ENCODE measurements at places on chromosomes 12 and 14.

DNA sequence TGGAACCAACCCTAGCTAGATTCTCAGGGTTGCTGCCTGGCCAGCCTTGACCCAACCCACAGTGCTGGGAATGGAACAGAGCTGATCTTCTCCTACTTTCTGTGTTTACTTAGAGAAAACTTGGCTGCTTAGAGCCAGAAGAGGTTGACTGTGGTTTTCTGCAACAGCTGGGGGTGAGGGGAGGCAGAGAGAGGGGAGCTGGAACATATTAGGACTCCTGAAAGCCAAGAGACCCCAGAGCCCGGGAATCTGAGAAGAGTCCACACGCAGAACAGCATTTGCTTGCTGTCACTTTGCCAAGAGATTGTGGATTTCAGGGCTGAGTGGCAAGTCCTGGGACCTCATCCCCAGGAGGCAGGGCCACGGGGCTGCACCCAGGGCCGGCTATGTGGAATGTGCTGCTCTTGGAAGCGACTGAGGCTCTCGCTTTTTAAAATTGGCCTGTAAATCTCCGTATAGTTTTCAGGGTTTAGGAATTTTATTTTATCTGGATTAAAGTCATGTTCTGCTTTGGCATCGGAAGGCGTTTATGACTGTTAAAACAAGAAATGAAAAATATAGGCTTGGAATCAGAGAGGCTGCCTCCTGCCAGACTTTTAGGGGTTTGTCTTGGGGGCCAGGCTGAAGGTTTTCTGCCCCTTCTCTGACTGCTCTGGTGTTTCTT lies 22.3 kb upstream of the MED13L start:
- no peak for DNase-seq

GRCh38 chr14:68840454-68840853 lies 47.6 kb upstream of the ZFP36L1 start:
- DNase-seq = no peak

DNA sequence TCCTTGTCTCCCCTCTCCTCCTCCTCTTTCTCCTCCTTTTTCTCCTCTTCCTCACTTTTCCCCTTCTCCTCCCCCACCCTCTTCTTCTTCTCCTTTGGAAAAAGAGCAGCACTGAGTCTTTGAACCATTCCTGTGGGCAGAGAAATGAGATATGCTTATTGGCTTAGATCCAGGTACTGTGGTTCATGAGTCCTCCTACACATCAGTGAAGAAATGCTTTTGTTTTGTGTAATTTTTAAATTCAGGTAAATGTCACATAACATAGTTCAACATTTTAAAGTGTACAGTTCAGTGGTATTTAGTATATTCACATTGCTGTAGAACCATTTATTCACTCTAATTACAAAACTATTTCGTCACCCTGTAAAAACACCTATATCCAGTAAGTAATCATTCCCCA lies 402.1 kb downstream of the AACS start:
- DNase-seq = no peak

DNA sequence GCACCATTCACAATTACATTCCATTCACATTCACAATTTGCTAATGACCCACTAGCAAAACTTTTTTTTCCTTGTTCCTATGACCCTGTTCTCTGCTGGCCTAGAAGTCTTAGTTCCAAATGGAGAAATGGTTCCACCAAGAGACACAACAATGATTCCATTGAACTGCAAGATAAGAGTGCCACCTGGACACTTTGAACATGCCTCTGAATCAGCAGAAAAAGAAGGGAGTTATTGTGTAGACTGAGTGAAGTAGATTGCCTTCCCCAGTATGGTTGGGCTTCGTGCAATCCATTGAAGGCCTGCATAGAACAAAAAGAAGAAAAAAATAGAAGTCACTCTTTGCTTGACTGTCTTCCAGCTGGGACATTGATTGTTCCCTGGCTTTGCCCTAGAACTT lies 133.8 kb upstream of the PMCH start:
- DNase-seq = no peak

GRCh38 chr12:14281539-14281938 lies 83.9 kb upstream of the ATF7IP start:
- no peak for DNase-seq

DNA sequence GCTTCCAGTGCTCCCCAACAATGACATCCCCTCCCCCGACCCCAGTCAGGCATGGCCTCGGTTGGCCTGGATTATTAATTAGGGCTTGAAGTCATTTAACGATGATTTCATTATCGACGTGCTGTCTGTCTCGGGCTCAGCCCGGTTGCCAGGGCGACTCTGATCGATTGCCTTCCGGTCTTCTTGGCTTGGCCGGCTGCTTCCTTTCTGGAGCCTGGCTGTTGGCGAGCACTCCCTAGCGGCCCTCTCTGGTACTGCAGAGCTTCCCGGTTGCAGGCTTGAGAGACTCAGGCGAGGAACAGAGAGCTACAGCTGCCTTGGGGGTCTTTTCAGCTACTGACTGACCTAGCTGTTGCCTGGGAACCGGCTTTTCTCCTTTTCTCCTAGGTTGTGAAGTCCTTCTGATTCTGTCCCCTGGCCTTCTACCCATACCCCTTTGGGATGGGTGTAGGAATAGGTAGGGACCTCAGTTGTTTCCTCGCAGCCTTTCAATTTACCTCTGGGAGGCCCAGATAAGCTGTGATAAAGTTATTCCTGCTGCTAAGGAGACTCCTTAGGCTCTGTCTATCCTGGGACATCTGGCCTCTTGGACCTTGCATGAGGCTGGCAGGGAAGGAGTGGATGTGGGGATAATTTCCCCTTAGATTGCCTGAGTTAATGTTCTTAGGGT lies 5.5 kb upstream of the CISTR start:
- DNase-seq = peak; percentile 89

DNA sequence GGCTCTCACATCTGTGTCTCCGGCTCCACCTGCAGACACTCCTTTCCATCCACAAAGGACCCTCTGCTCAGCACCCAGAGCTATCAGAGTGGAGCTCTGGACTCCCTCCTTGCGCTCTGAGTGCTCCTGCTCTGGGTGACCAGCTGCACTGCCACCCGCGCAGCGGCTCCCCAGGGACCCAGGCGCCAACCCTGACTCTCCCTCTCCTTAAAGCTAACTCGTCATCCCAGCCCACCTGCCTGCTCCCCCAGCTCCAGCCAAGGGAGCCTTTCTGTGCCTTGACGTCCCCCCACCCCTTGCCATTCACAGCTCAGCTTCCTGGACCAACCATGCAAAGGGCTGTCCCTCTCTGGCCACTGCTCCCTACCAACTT lies 99.0 kb downstream of the SETD3 start:
- no peak for DNase-seq

- peak; percentile 68 for DNase-seq
These were observed 820 bp downstream of the BICDL1 start for GRCh38 chr12:119989731-119990381.

DNA sequence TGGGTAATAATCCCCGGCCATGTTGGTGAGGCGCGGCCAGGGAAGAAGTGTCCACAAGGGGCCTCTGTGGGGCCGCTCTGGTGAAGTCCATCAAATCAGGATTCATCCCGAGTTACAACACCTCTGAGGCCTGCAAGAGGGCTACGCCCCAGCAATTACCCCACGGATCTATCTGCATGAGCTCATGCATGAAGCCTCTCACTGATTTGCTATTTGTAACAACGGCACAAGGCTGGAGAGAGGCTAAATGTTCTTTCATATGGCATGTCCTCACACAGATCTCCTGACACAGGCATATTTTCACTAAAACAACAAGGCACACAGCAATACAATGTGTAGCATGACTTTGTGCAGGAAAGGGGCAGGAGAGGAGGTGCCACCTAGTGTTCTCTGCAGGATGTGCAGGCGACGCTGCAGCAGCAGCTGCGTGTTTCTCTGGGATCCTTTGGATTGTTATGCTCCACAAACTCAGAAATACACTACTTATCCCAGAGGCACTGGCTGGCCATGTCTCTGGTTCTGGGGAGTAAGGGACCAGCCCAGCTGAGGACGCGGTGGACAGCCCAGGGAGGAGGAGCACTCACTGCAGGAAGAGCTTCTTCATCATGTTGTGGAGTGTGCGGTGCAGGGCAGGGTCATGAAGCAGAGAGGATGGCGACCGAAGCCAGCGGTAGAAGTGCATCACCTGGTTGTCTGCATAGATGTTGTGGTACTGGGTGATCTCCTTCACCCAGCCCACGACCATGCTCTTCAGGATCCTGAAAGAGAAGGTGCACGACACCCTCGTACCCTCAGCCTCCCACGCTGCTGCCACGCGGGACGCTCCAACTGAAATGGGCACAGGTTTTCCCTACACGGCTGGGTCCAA lies 20.2 kb downstream of the P2RX2 start:
- no peak for DNase-seq

- no peak for DNase-seq
These were observed 19.5 kb downstream of the FBXL14 start for GRCh38 chr12:1574865-1575259.

DNA sequence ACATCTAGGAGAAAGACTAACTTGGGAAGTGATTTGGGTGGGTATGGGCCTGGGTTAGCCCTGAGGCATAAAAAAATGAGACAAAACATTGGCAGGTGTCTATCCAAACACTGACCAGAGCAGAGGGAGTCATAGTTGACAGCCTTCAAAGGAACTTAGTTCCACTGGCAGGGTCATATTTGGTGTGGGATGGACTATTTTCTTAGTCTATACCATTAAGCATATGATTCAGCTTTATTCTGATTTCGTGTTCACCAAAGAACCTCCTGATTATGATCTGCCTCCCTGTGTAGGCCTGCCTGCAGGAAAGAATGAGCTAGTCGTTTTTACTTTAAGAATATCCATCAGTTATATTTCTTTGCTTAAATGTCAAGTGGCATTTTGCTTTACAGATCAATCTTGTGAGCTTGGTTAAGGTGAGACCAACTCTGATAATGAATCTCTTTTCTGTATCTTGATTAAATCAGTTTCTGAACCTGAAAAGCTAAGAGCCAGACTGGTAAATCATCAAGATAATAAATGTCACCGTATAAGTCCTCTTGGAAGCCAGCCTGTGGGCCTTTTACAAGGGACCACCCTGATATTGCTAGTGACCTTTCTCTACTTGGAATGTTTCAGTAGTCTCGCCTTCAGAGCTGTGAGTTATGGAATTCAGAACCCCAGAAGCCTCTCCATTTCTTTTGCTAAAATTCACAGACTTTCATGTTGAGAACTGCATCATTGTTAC lies 182.9 kb downstream of the MON2 start:
- no peak for DNase-seq

DNA sequence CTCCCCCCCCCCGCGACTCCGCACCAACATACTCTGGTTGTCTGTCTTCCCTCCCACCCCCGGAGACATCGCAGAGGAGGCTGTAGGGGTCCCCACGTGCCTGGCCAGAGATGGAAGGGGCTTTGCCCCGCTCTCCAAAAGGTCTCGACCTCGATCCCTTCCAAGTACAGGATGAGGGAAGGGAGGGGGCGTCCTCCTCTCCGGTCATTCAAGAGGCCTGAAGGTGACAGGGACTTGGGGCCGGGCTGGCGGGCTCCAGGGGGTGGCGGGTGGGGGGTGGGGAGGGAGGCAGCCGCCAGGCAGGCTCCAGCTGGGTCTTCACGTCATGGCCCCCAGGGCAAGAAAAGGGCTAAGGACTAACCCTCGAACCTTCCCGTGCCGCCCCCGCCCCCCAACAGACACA lies 15.1 kb downstream of the TBX3 start:
- no peak for DNase-seq

DNA sequence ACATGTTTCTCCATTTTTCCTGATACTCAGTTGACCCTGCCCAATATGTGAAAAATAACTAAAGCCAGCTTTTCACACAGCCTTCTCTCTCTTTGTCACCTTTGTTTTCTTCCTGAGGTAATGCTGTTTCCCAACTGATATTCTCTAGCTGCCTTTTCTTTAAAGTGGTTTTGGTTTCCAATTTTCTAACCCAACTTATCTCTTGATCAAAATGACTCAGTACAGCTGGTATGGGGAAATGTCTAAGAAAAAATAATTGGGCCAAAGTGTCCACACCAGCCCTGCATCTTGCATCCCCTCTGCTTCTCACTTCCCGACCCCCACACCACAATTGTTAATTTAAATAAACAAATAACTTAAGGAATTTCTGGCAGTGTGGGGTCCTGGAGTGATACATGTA lies 193.8 kb downstream of the SYT1 start:
- DNase-seq = no peak

GRCh38 chr12:14357486-14357885 lies 8.0 kb upstream of the ATF7IP start:
- no peak for DNase-seq

DNA sequence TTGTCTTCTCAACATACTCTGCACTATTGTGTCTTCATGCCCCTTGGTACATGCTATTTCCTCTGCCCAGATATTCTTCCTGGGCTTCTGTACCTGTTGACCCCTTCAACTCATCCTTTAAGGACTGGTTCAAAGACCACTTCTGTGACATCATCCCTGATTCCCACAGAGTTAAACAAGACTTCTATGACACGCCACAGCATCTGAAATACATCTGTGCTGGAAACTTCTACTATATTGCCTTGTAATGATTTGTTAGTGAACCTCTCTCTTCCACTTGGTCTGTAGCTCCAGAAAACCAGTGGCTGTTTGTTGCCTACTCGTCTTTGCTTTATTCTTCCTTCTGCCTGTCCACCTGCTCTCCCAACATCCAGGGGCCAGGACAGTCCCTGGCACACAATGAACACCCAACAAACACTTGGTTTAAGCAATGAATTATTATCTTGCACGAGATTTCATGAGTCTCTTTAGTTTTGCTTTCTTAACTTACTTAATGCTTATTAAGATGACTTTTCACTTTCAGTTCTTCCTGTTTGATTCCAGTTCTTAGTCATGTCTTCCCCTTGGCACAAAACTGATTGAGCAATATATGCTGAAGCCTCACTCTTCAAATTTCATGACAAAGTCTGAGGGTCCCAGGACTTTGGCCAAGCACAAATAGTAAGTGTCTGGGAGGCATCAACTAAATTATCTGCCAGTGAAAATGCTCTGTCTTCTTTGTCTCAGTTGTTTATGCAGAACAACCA lies 485.9 kb downstream of the APAF1 start:
- DNase-seq = no peak

DNA sequence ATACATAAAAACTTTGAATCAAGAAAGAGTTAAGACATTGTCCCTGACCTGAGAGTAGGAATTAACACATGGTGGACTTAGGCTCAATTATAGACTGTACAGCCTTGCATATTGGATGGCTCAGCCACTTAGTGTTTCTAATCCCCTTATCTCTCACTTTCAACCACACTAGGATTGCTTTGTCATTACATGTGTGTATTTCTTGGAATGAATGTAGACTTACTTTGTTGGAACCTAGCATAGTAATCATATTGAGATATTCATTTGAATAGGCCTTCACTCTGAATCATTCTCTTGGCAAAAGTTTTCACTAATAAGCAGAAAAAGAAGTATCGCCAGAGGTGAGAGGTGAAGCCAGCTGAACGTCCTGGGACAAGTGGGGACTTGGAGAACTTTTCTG lies 1973.9 kb upstream of the FLRT2 start:
- DNase-seq = no peak

- DNase-seq = no peak
These were observed 181.0 kb downstream of the MON2 start for GRCh38 chr12:62647586-62647985.

All from stimulated activated CD4-positive, alpha-beta T cell treated with anti-CD3 and anti-CD28 coated beads, Interleukin-1b, Interleukin-23, amount 100 ng/mL, for 48 hours (primary cell).